Progenitor cell of endocrine pancreas (in vitro differentiated cells): ENCODE measurements at places on chromosomes 6 and 20.

DNA sequence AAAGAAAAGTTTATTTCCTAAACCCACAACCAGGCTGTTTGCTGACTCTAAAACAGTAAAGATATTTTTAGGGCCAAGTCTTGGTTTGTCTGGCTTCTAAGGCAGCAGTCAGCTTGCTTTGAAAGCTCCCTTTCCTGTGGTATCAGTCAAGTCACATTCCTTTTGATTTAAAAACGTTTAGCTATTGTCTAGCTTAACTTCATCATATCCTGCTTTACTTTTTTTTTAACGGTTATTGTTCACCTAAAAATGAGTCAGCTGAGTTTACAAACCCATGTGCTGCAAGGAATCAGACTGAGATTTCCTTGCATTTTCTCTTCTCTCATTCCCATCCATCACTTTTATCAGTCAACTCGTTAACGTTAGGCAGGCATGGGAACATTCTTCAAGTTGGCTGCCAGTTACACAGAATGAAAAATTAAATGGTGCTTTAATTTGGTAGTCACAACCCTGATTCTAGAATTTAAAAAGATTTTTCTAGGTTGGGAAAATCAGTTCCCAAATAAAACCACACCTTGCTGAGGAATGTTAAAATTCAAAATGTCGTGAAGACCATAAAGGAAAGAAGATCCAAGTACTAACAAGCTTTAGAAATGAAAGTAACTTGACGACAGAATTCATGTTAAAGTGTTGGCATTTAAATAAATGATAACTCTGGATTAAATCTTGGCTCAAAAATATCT is 45.9 kb downstream of the ELOVL5 start:
- no peak for DNase-seq

- DNase-seq: no peak
Measured at GRCh38 chr6:155782739-155783459, 327.3 kb upstream of the NOX3 start.

GRCh38 chr6:13203145-13203544 is 125.2 kb downstream of the TBC1D7 start:
- no peak for DNase-seq

DNA sequence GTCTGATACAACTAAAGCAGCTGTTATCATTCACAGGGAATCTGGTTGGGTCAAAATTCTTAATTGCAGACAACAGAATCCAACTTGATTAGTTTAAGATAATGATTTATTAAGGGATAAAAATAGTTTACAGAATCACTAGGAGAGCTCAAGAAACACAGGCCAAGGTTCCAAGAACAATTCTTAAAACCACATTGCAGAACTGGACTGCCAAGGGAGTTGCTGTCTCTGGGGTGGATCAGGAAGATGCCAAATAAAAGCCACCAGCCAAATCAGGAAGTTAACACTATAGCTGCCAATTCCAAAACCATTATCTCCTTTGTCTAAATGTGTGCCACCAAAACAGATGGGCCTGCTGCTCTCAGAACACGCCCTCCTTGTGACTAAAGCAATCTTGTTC is 53.7 kb downstream of the NUDT3 start:
- DNase-seq: no peak

- DNase-seq: no peak
Measured at GRCh38 chr6:33742092-33742491, 4.6 kb downstream of the IP6K3 start.

DNA sequence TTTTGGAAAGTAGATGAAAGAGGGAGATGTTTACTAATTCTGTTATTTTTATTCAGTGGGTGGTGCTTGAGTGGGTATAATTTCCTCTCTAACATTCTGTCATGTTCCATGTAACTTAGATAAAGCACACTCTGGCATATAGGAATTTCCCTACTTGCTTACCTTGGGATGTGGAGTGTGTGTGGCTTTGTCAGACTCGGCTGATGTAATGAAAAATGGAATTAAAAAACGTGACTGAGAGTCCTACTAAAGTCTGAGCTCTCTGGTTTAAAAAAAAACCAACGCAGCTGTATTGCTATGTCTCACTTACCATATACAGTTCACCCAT is 98.3 kb downstream of the JARID2 start:
- no peak for DNase-seq

DNA sequence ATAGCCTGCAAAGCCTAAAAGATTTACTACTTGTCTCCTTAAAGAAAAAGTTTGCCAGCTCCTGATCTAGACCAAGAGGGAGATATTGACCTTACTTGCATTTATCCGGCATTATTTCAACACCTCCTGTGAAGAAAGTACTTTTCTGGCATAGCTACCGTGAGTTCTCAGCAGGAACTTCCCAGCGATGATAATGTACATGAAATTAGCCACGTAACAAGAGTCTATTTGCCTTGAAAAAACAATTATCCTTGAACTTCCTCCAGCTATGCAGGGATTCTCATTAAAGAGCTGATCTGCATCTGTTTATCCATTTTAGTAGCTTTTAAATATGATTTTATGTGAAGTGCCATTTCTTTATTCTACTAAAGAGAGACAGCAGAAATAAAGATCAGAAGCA is 41.7 kb downstream of the ALDH5A1 start:
- no peak for DNase-seq

- DNase-seq: no peak
Measured at GRCh38 chr20:53045941-53046340, 73.8 kb downstream of the TSHZ2 start.

DNA sequence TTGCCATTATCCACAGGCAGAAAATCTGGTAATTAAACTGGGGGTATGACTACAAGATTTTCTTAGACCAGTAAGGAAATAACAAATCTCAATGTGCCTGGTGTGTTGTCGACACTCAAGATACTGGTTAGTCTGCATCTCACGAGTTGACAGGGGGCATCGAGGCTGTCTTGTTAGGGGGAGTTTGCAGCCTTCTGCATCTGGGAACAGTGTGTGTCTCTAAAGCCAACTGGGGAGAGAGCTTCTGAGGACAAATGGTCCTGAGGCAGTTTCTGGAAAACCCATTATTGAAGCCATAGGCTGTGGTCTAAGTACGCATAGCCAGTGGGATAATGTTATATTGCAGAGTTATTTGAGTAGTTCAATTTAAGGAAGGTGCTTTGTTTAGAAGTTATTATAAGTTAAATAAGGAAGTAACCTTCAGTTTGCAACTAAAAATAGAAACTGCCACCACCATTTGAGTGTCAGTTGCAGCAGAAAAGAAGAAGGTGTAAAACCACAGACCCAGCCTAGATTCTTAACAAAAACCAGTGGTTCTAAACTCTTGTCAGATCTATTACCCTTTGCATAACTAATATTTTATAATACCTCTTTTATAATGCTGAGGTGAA is 15.4 kb upstream of the MAPK13 start:
- no peak for DNase-seq

- no peak for DNase-seq
Measured at GRCh38 chr6:164417537-164418261, 891.7 kb downstream of the C6orf118 start.

- no peak for DNase-seq
Measured at GRCh38 chr6:343960-344815, 47.4 kb upstream of the IRF4 start.

DNA sequence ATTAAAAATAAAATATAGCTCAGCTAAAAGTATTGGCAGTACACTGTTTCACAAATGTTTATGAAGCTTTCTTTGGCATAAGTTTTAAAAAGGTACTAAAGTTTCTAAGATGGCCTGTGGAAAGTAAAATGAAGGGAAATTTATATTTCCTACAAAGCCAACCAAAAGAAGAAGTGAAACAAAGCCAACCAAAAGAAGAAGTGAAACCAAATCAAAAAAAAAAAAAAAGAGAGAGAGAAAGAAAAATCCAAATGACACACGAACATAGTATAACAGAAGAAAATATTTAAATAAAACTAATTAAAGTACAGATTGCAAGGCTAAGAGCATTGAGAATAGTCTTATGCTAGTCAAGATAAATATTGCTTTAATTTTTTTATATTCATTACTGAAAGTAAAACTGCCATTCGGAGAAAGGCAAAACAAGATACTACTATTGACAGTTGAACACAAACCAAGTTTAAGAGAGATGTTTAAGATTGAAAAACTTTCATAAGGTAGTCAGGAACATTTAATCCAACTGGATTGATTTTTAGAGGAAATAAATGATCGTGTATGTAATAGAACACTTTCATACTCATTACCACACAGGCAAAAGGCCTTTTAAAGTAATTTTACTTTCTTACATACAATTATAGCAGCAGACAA is 12.8 kb upstream of the KHDRBS2 start:
- no peak for DNase-seq

DNA sequence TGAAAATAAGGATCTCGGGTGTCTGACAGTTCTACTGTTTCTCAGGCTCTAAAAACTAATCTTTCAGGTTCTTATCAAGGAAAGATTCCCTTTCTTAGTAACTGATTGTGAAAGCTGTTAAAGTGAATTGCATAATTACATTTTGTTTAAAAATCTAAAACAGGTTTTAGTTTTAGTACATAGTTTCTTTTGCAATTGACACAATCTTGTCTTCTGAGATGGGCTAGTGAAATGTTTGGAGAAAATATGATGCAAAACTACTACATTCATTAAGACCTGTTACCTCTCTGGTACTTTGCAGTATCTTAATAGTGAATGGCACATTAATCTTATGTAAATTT is 298.4 kb downstream of the UTRN start:
- no peak for DNase-seq
